Stimulated activated CD4-positive, alpha-beta T cell treated with anti-CD3 and anti-CD28 coated beads, TNF-alpha, amount 100 ng/mL, for 4 hours (primary cell): ENCODE measurements at places on chromosomes 1 and 21.

DNA sequence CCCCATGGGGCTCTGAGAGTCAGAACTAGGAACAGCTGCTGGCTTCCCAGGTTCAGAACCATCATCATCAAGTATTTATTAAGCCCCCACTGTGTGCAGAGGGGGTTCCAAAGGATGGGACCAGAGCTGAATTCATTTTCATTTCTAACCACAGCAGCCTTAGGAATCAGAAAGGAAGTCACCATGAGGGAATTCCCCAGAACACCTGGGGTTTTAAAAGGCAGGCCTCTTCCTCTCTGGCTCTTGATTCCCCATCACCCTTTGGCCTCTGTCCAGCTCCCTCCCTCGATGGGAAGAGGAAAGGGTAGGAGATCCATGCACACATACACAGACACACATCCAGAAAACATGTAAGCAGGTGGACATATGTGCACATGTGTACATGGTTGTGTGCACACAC, 1.3 kb upstream of the KCNN3 start:
- no peak for DNase-seq

DNA sequence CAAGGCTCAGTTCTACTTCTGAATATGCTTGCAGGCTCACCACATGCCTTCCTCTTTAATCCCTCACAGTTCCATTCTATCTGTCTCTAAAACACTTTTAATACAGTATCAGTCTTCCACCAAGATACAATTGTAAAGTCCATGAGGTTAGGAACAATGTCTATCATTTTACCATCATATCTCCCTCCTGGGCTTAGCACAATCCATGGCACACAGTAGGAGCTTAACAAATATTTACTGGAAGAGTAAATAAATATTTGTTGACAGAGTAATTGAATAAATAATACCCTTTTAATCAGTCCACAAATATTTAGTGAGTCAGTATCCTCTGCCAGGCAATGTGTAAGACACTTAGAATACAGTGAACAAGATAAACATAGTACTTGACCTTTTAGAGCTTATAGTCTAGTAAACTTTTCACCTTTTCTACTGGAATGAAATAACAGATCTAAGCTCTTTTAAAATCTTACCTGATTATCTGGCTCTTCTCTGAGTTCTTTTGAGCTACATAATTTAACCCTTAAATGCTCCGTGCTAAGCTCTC, 12.7 kb upstream of the GADD45A start:
- no peak for DNase-seq

- no peak for DNase-seq
These were observed 33.0 kb upstream of the TARDBP start for GRCh38 chr1:10979483-10979920.

- DNase-seq, result no peak
These were observed 14.6 kb upstream of the JAK1 start for GRCh38 chr1:64980745-64981600.

DNA sequence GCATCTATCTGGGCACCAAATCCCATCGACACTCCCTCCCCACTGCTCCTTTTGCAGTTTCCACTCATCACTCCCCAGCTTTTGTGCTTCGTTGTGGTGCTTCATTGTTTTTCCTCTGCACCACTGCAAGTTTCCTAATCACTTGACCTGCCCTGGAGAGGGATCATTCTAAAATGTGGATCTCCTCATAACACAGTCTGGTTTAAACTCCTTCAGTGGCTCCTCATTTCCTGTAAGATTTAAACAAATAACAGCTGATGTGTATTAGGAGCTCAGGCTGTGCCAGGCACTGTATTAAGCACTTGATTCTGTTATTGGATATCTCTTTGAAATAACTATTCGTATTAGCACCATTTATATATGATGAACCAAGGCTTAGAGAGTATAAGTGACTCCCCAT, 51.3 kb downstream of the MAP10 start:
- DNase-seq, result no peak

DNA sequence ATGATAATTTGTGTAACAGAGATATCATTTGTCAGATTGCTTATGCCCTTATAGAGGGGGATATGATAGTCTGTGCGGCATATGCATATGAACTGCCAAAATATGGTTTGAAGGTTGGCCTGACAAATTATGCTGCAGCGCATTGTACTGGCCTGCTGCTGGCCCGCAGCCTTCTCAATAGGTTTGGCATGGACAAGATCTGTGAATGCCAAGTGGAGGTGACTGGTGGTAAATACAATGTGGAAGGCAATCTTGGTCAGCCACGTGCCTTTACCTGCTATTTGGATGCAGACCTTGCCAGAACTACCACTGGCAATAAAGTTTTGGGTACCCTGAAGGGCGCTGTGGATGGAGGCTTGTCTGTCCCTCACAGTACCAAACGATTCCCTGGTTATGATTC, 82.4 kb downstream of the ZMYM4 start:
- DNase-seq, result no peak
